Activated CD8-positive, alpha-beta memory T cell treated with anti-CD3 and anti-CD28 coated beads for 1 hour (primary cell): ENCODE measurements at places on chromosomes 2 and 18.

GRCh38 chr2:62944362-62944761 is 106.3 kb upstream of the OTX1 start:
- DNase-seq: no peak

DNA sequence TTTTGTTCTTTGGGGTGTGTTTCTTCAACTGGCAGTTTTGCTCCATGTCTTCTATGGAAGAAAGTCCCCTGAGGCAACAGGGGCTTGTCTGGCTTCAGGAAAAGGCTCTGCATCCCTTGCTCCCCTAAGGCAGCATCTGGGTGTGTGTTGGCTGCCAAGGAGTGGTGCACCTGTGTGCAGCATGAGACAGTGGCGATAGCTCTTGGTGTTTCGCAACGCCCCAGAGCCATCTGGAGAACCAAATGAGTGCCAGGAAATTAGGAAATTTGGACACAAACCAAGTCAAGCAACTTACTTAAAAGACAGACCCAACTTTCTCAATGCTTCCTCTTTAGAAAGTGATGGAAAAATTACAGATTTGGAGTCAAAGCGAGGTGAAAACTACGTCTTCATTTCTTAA is 1044.4 kb upstream of the CNTNAP5 start:
- DNase-seq: no peak

- no peak for DNase-seq
Measured at GRCh38 chr2:199798831-199799580, 52.0 kb downstream of the FTCDNL1 start.

DNA sequence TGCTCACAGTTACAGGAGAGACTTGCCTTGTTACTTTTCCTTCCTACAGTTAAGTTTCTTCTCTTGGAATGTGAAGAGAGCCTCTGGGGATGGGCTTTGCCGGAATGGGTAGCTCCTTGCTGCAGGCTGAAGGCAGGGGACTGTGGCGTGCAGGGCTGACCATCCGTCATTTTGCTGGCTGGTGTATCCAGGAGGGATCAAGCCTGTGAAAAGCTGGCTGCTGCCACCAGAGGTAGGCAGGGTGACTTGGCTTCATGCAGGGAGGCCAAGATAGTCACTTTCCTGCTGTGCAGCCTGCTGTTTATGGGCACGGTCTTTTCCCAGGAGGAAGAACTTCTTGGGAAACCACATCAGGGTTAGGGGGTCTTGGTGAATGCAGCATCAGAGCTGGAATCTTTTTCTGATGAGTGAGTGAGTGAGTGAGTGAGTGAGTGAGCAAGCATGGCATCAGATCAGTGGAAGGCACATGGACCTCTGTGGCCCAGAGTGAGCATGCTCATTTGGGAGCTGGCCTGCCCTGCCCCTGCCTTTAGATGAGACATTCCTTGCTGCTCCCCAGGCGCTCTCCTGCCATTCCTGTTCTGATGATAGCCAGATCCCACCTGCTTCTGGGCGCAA is 33.0 kb downstream of the FHOD3 start:
- no peak for DNase-seq

DNA sequence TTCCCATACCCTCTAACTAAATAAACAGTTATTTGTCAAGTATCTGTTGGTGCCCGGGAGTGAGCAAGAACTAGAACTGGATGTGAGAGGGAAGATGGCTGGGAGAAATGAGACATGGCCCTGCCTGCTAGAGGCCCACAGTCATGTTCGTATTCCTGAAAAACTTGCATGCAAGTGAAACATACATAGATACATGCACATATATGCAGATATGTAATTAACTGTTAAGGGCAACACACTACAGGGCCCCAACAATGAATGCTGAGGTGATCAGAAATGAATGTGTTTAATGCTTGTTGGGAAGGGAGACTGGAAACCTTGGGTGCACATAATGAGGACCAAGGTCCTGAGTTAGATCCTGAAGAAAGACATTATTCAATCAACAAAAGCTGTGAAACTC is 49.8 kb downstream of the ADD2 start:
- DNase-seq: no peak

DNA sequence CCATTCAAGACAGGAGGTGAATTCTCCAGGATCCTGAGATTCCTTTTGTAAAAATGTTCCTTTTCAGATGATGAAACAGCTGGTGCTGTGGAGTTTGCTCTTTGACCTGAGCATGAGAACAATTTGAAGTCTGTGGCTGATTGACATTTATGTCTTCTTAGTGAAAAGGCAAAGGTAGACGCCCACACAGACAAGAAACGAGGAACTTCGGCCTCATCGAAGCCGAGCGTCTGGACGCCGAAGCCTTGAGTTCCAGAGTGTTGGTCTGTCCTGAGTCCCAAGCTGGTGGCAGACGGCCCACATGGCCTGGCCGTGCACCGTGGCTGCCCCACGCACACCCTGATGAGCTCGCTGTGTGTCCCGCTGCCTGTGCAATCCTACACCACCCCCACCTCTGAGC is 20.7 kb upstream of the SNTG2 start:
- no peak for DNase-seq

DNA sequence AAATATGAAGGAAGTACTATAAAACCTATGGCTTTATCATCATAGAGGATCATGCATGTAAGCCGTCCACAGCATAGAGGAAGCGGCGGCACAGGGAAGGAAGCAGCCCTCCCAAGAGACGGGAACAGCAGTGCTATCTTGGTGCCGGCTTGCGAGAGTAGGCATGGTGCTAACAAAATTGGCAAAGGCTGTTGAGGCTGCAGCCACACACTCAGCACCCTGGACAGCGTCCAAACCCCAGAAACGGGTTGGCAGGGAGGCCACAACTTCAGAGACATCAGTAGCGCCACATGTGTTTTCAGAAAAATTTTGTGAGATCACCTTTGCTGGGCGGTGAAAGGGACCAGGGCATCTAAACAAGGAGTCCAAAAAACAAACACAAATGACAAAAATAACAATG is 37.7 kb downstream of the NETO1 start:
- DNase-seq: no peak

DNA sequence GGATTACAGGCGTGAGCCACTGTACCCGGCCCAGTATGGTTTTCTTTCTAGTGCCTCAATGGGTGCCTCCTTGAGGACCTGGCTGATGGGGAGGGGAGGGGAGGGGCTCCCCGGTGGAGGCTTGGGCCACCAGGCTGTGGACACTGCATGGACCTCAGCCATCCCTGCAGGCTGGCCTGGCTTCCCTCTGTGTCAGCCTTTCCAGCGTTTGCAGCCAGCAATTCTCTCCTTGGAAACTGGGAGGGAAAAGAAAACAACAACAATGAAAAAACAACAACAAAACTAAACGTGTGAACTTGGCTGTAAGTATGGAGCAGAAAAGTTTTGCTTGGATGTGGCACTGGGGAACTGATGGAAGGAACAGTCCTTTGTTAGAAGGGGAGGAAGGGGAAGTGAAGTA is 159.3 kb downstream of the GLI2 start:
- DNase-seq: no peak

DNA sequence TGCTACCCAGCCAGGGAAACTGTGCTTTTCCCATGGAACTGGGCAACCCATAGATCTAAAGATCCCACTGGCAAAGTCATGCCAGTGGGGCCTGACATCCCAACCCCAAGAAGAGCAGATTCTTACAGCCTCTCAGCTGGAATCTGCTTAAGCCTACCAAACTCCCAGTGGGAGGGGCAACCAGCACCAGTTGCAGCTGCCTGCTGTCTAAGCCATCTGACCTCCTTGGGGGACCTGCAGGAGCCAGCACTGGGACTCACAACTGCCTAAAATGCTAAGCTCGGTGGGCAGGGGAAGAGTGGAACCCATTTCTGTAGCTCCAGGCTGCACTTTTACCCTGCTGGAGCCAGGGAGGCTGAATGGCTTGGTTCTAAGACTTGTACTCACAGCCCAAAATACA is 770.7 kb upstream of the SLC8A1 start:
- no peak for DNase-seq

GRCh38 chr2:218536804-218537494 is 31.2 kb downstream of the USP37 start:
- DNase-seq: no peak

GRCh38 chr2:26769089-26769761 is 5.1 kb downstream of the SLC35F6 start:
- no peak for DNase-seq

DNA sequence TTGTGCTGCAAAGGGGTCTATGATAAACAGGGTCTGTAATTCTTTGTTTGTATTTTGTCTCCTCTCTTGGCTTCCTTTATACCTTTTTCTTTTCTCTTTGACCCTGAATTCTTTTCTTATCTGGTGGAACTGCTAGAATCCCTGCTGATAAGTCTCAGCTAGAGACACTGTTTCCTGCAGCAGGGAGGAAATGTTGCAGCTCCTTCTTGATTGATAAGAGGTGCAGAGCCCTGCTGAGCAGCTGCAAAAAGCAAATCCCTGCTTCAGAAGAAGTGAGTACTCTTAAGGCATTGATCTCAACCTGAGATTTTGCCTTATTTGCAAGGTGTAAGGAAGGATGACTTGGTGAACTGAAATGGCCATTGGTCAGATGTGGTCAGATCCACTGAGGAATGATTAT is 167.8 kb downstream of the NUP35 start:
- no peak for DNase-seq
